Hematopoietic multipotent progenitor cell treated with erythropoietin and hydrocortisone succinate and interleukin-3 and kit ligand, for 8 days (in vitro differentiated cells): ENCODE measurements at places on chromosomes 16 and 17.

DNA sequence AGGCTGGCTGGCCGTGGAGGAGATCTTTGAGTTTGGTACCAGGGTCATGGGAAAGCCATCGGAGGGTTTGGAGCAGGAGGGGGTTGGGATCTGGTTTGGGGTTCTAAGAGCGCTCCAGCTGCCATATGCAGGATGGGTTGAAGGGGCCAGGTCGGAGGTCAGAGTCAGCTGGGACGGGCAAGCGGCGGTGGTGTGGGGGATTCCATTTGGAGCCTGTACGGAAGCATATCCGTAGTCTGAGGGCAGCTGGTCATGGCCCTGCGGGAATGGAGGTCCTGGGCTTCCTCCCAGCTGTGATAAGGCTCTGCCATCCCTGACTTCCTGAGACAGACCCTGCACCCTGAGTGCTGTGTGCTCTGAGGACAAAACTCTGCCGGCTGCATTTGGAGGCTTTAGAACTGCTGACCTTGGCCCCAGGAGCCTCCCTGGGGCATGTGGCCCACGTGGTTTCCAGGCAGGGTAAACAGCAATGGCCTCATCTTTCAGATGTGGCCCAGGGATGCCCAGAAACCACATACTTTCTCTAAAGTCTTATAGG lies 46.5 kb downstream of the ATP2C2 start:
- DNase-seq, result no peak

DNA sequence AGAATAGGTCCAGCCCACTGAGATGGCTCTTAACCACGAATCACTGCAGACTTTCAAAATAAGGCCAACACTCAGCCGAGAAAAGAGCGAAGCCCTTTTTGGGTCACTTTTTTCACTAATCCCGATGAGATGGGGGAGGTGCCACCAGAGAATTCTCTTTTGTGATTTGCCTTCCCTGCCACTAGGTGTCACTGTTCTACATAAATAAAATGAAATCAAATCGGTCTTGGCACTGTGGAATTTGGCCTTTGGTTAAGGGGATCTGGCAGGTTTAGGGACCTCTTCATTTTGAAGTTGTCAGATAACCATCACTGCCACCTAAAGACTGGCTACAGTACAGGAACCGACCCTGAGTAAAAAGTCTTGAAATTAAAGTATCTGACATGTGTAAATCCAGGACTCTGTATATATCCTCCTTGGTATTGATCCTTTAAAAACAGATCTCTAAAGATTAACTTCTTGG lies 147.0 kb downstream of the HS3ST4 start:
- DNase-seq, result peak; percentile 66

DNA sequence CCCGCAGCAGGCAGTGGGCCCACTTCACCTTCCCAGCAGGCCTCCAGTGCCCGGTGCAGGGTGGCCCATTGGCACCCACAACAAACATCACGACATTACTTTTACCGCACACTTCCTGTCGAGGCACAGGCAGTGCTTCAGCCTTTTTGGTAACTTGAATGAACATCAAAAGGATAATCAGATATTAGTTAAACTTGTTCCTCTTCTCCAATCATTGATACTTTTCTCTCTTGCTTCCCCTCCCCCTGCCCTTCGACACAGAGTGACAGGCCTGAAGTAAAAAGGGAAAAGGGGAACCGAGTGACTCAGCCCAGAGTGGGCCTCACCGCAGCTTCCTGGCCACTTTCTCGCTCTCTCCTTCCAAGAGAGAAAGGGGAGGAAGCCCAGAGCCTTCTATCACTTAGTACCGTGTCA lies 507.0 kb downstream of the MAF start:
- peak; percentile 69 for DNase-seq

DNA sequence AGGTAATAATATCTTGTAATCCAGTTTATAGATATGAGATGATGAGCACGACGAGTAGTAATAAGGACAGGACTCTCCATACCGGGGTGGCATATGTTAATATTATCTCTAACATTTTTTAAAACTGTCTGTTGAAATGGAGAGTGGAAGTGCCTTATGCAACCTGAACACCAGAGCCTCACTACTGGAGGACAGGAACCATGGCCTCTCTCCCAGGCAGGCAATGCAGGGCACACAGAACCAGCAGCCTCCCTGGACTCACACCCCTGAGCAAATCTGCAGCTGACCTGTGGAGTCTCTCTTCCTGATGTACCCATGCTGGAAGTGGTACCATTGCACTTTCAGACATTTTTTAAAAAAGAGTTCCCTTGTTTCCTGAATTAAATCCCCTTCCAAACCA lies 55.2 kb upstream of the ERN1 start:
- DNase-seq, result no peak

DNA sequence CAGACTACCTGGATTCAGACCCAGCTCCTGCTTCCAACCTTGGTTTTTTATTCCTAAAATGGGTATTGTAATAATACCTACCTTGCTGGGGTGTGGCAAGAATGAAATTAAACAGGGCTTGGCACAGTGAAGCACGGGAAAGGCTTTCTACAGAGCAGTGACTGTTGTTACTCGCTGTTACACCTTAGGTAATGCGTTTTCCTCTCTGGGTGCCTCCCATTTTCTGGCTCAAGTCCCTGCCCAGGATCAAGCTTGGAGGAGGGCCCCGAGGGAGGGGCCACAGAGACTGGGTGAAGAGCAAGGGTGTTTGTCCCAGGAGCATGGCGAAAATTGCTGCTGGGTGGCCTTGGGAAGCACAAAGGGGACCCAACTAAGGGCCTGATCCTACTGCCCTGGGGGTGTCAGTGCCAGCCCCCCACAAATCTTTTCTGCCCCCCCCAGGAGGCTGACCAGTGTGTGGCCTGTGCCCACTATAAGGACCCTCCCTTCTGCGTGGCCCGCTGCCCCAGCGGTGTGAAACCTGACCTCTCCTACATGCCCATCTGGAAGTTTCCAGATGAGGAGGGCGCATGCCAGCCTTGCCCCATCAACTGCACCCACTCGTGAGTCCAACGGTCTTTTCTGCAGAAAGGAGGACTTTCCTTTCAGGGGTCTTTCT lies 13.3 kb downstream of the MIEN1 start:
- no peak for DNase-seq

- DNase-seq, result no peak
Measured at GRCh38 chr17:29732613-29733012, 109.9 kb upstream of the CORO6 start.

- DNase-seq, result no peak
Measured at GRCh38 chr16:63945806-63946205, 1176.1 kb downstream of the CDH11 start.

DNA sequence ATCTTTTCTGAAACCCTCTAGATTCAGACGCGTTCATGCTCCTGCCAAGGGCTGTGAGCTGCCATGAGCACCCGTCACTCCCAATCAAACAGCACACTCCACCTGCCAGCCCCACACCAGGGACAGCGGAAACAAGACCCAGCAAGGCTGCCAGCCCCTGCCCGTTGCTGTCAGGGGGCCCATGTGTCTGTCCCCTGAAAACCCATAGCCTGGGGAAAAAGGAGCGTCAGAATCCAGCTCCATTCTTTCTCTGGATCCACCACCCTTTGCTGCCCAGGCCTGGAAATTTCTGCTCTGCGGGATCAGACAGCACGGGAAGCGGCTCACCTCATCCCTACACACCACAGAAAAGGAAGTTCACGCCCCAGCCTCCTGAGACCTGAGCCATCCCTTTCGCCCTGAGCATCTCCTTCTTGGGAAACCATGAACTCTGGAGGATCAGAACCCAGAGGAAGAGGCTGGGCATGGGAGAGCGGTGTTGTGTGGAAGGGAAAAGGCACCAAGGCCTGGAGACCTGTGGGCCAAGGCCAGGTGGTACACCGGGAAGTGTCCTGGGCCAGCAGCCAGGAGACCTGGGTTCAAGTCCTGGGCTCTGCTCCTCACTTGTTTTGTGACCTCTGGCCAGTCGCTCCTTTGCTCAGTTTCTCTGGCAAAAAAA lies 51.5 kb upstream of the RCVRN start:
- DNase-seq, result no peak

GRCh38 chr16:75555213-75555706 lies 792 bp downstream of the TMEM231 start:
- DNase-seq, result peak; percentile 87

GRCh38 chr16:12601290-12601900 lies 202.3 kb downstream of the CPPED1 start:
- DNase-seq, result no peak

GRCh38 chr17:6639586-6640535 lies 650 bp downstream of the KIAA0753 start:
- DNase-seq, result peak; percentile 32

DNA sequence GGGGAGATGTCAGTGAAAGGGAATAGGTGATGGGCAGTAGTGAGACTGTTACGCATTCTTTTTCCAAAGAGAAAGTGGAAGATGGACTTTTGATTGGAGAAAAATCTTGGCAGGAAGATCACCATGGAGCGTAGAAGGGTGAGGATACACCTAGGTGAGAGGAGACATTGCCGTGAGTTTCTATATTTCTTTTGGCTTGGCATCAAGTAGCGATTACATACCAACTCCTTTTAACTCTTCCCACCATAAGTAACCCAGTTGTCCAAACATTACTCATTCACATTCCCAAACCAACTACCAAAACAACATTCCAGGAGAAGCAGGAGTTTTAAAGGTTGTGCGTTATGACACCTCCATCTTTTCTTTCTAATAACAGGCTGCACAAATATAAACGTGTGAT lies 10.7 kb upstream of the KRT28 start:
- DNase-seq, result no peak

DNA sequence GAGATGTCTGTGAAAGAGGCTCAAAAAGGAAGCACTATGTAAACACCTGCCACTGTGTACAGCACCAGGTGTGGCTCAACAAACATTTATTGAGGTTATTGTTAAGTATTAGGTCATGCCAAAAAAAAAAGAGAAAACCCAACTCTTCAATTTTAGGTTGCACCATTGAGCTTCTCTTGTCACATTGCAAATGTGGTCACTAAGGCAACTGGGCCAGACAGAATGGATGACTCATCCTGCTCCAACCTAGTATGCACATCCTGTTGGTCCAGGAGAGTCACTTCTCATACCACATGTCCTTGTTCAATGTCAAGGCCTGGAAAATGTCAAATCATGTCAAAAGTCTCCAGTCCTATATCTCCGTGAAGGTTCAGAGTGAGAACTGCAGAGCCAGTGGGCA lies 25.0 kb downstream of the HOXB1 start:
- peak; percentile 61 for DNase-seq

DNA sequence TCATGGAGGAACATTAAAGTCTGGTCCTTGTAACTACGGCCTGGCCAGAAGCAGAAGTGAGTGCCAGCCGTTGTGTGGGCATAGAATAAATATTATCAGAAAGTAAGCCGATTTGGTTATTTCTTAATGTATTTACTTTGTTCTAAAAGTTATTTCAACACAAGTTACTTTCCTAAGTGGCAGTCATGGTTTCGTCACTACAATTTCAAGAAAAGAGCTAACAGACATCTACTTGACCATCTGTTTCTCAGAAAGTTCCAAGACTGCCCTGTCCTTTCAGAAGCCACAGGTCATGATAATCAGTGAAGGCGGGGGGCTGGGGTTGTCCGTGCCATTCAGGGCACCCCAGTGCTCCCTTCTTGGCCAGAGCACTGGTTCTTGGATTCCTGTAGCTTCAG lies 14.9 kb upstream of the FASN start:
- DNase-seq, result no peak

- no peak for DNase-seq
Measured at GRCh38 chr17:16950488-16950887, 21.4 kb downstream of the TNFRSF13B start.

DNA sequence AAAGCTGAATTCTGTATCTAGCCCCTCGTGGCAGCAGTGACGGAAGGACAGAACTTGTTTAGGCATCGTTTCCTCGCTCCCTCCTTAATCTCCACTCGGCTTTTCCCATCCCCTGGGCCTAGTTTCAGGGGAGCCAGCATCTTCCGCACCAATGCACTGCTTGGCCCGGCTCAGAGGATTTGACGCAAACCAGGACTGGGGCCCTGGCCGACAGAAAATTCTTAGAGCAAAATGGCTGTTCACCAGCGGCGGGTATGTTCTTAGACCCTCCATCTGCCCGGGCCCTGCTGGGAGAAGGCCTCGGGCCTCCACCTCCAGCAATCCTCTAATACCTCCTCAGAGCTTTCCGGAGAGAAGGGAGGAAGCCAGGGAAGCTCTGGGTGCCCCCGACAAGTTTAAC lies 54.6 kb downstream of the TBC1D16 start:
- no peak for DNase-seq

DNA sequence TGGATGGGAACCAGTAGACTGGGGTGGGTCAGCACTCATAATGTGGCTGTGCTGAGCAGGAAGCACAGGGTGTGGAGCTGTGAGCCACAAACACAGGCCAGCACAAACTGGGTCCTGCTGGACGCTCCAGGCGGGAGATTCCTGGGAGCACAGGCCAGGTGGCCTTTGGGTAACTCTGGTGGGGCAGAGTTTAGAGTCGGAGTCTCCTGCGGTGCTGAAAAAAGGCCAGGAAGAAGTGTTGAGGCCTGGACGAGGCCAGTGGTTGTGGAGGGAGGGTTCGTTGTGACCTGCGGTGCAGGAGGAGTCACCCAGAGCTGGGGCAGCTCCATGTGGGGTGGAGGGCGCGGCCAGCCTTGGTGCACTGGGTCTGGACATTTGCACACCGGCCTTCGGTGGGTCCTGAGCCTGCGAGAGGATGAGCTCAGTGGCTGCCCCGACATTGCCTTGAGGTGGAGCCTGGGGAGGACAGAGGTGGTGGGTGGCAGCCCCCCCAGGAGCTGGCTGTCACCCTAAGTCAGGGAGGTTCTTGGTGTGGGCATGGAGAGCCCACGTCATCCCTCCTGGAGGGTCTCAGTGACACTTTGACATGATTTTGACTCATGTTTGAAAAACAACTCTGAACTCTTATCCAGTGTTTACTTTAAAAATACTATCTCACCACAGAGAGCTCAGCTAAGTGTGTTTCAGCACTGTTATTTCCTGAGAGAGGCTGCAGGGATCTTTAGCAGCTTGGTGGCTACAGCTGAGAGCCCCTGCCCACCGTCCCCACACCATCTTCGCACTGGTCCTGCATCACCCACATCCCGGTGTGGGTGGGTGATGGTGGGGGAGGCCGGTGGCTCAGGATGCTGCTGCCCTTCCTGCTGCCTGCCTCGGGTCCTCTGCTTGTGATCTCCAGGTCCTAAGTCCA lies 98.7 kb downstream of the NPIPB11 start:
- no peak for DNase-seq

- DNase-seq, result no peak
Measured at GRCh38 chr17:78437508-78438169, 59.2 kb downstream of the PGS1 start.

DNA sequence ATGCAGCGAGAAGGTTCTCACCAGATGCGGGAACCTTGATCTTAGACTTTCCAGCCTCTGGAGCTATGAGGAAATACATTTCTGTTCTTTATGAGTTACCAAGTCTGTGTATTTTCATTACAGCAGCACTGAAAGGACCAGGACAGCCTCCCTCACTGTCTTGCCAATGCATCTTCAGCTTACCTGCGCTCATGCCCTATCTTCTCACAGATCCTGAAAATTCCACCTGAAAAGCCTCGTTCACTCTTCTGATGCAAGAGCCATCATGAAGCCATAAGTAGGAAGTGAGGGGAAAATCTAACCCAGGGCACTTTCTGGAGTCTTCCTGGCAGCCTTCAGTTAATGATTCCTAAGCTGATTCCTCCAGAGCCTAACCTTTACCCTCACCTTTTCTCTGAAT lies 194.0 kb downstream of the SALL1 start:
- DNase-seq, result no peak

GRCh38 chr17:82330322-82331239 lies 3.0 kb downstream of the SECTM1 start:
- DNase-seq, result peak; percentile 41
